AG04450 (cell line): ENCODE measurements at places on chromosomes 2 and 18. TPM values are rescaled to one million over a fixed set of nuclear protein-coding genes. Genes with fewer than 3 reads are reported as not detected.

The HOXD9 gene
- not detected in 2 replicates for polyA plus RNA-seq

The LBX2 gene
- 0.76 and 0.86 TPM in 2 replicates for polyA plus RNA-seq

The RSAD2 gene
- not detected in 2 replicates for polyA plus RNA-seq

The ACVR1 gene
- polyA plus RNA-seq: 50.6 and 53.0 TPM in 2 replicates

The SLC9A2 gene
- not detected in 2 replicates for polyA plus RNA-seq

The NYAP2 gene
- polyA plus RNA-seq: not detected in 2 replicates

The CCDC148 gene
- polyA plus RNA-seq: 0.12 and 0.22 TPM in 2 replicates

The RAX gene
- not detected in 2 replicates for polyA plus RNA-seq

The CHCHD5 gene
- polyA plus RNA-seq: 8.9 and 15.2 TPM in 2 replicates

The LYPD6 gene
- 1.1 and 1.3 TPM in 2 replicates for polyA plus RNA-seq

The ANKRD23 gene
- 0.46 and 0.81 TPM in 2 replicates for polyA plus RNA-seq

The POTEF gene
- not detected in 2 replicates for polyA plus RNA-seq

The CXCR4 gene
- polyA plus RNA-seq: not detected in 2 replicates

The CFC1 gene
- not detected in 2 replicates for polyA plus RNA-seq

The GBX2 gene
- polyA plus RNA-seq: not detected in 2 replicates

The PRKAG3 gene
- polyA plus RNA-seq: not detected in 2 replicates

The TMEM163 gene
- polyA plus RNA-seq: 0.04 TPM in 1 of 2 replicates, not detected in the other

The PAX8 gene
- 1.2 TPM in 2 replicates for polyA plus RNA-seq

The RHOB gene
- polyA plus RNA-seq: 45.5 and 47.7 TPM in 2 replicates

The ELOA2 gene
- not detected in 2 replicates for polyA plus RNA-seq

The DUSP2 gene
- 0.94 and 1.0 TPM in 2 replicates for polyA plus RNA-seq
